Brain pericyte (primary cell): ENCODE measurements at places on chromosomes 12 and 14.
A peak's percentile ranks its signal among the peaks of the same experiment; 100 is the strongest.

- peak; percentile 59 for DNase-seq
Measured at GRCh38 chr12:123058980-123059379, 78.5 kb downstream of the ARL6IP4 start.

- DNase-seq, result no peak
Measured at GRCh38 chr14:103008126-103008525, 49.2 kb downstream of the CDC42BPB start.

DNA sequence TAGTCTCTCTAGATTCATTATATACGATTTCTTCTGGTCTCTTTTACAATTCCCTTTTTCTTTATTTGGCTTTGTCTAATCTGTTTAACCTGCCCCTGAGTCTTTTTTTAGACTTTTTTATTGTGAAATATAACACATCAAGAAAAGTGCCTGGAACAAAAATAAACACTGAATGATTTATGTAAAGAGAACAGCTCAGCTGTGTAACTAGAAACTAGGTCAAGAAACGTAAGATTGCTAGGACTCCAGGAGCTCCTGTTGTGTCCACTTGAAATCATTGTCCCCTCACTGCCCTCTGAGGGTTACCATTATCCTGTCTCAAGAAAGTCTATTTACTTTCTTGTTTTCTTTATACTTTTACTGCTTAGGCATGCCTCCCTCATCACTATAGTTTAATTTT, 23.1 kb downstream of the EXD2 start:
- peak; percentile 33 for DNase-seq

DNA sequence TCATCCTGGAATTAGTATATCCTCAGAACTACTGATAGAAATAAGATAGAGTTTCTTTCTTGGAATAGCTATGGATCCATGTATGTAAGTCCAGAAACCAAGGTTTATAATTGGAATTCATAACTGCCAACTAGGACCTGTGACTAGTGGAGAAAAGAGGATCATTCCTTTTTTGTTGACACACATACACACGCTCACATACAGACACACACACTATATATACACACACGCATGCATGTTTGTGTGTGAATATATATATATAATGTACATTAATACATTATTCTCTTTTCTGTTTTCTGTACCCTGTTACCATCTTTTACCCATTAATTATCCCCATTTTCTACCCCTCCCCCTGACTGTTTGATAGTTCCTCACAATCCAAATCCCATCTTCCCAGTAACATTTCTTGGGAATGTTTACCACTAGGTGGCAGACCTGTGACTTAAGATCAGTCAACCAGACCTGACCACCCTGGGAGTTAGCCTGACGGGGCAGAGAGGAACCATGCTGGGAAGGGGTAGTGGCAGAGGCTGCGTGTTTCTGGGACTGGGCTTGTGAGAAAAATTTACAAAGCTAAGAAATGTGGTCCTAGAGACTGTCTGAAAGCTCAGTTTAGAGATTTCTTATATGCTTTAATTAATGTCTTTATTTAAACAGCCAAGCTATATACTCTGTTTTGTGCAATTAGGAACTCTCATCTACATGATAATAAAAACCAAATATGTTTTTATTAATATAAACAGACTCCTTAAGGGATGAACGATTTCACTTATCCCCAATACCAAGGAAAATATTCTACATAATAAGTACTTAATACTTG, 308.0 kb downstream of the PPFIA2 start:
- DNase-seq, result peak; percentile 25

DNA sequence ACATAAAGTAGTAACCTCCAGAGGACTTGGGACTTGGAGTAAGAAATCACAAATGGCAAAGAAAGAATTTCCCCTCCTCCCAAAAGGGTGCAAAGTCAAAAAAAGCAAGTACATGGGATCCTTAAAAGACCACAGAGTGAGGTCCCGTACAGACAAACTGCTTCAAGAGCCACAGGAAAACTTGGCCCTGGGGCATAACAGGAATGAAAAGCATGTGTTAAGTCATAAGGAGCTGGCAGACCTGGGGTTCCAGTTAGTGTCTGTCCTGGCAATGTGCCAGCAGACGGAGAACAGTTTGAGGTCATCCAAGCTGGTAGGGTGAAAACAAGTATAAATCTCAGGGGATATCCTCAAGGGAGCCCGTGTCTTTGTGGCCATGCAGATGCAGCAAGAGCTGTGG, 73.2 kb downstream of the HSD17B6 start:
- no peak for DNase-seq

DNA sequence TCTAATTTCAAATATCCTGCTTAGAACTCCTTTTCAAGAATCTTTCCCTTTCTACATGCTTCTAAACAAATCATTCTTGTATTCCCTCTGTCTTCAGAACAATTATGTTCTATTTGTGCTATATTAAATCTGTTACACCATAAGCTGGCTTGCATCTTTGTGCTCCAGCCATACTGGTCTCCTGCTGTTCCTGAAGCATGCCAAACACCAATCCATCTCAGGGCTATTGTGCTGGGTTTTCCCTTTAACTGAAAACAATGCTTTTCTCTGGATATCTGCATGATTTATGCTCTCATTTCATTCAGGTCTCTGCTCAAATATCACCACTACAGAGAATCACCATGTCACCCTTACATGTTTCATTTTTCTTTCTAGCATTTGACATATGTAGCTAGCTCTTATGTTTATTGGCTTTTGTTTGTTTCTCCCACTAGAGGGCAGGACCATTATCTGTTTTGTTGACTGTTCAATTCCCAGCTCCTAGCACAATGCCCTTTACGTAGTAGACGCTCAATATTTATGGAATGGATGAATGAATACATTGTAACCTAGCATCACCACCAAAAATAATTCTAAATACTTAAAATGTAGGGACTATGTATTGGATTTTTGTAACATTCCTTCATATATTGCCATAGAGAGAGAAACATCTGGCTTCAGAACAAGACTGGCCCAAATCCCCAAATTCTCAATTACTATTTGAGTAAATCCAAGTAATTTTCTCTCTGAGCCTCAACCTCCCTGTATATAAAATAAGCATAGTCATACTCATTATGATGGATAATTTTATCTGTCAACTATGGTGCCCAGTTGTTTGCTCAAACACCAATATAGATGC, 302.0 kb upstream of the SYT1 start:
- no peak for DNase-seq

- no peak for DNase-seq
Measured at GRCh38 chr14:23123419-23123818, 4.4 kb upstream of the CEBPE start.

DNA sequence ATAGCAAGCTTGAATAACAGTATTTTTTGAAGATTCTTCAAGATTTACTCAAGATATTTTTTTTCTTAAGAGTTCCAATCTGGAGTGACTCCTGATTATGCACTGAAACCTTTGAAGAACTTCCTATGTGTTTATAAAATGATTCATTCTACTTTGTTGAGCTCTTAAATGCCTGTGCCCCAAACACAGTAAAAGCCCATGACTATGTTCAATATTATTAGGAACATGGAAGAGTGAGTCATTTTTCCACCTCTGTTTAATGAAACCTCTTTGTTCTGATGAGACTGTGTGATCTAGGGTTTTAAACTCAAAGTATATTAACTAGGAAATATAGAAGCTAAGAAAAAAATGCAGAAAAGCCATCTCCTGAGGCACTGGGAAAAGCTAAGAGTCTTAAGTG, 415.0 kb upstream of the FBXO33 start:
- no peak for DNase-seq

DNA sequence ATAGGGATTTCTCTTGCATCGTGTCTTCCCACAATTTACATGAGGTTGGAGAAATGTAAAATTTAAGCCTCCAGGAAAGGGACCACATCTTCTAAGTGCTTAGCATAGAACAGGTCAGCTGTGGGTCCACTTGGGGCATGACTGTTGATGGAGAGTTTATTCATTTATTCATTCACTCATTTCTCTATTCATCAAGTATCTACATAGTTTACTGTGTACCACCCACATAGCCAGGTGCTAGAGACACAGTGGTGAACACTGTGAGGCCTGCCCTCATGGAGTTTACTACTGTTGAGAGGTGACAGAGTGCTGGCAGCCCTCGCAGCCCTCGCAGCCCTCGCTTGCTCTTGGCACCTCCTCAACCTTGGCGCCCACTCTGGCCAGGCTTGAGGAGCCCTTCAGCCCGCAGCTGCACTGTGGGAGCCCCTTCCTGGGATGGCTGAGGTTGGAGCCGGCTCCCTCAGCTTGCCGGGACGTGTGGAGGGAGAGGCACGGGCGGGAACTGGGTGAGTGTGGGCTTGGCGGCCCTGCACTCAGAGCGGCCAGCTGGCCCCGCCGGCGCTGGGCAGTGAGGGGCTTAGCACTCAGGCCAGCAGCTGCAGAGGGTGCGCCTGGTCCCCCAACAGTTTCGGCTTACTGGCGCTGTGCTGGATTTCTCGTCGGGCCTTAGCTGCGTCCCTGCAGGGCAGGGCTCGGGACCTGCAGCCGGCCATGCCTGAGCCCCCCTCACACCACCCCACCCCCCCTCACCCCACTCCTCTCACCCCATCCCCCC, 1.7 kb upstream of the JPH4 start:
- no peak for DNase-seq

GRCh38 chr12:16604596-16605252, 1.2 kb downstream of the LMO3 start:
- DNase-seq, result no peak

GRCh38 chr12:15670756-15671155, 118.4 kb downstream of the EPS8 start:
- DNase-seq, result no peak

GRCh38 chr12:31752450-31752849, 23.6 kb upstream of the AMN1 start:
- no peak for DNase-seq

DNA sequence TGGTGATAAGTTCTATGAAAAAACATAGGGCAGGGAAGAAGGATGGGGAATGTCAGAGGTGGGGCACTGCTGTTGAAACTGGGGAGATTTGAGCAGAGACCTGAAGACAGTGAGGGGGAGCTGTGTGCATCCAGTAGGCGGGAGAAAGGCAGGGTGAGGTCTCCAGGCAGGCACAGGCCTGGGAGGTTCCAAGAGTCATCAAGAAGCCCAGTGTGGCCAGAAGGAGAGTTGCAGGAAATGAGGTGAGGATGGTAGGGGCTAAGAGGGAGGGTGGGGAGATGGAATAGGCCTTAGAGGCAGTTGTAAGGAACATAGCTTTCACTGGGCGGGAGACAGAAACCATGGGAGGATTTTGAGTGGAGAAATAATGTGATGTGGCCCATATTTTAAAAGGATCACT, 341.8 kb downstream of the GLT1D1 start:
- DNase-seq, result no peak

- DNase-seq, result no peak
Measured at GRCh38 chr12:132033627-132034026, 83.9 kb downstream of the EP400 start.

DNA sequence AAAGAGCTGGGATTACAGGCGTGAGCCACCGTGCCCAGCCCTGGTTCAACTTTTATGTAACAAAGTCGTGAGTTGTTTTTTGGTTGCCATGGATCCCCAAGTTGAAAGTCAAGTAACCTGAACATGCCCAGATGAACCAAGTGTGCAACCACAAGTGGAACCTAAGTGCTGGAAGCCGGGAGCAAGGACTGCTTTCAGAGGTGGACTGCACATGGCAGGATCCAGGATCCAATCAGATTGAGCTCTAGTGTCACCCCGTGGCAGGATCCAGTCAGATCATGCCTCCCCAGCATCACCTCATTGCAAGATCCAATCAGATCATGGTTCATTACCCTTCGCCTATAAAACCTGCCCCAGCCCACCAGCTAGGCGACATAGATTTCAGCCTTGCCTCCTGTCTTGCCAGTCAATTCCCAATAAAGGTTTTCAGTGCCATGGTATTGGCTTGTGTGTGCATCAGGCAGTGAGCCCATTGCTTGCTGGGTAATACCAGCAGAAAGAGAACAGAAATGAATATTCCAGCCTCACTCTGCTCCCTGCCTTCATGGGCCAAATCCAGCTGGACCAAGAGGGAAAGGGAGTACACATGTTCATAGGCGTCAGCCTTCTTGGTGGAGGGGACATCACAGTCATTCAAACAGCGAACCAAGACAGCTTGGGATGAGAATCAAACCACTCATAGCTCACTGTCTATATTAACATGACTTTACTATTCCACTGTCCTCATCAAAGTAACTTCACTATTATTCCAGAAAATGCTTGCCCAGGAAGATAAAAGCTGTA, 43.6 kb upstream of the VASH1 start:
- no peak for DNase-seq

- DNase-seq, result no peak
Measured at GRCh38 chr12:121668750-121669520, 519 bp downstream of the MORN3 start.

DNA sequence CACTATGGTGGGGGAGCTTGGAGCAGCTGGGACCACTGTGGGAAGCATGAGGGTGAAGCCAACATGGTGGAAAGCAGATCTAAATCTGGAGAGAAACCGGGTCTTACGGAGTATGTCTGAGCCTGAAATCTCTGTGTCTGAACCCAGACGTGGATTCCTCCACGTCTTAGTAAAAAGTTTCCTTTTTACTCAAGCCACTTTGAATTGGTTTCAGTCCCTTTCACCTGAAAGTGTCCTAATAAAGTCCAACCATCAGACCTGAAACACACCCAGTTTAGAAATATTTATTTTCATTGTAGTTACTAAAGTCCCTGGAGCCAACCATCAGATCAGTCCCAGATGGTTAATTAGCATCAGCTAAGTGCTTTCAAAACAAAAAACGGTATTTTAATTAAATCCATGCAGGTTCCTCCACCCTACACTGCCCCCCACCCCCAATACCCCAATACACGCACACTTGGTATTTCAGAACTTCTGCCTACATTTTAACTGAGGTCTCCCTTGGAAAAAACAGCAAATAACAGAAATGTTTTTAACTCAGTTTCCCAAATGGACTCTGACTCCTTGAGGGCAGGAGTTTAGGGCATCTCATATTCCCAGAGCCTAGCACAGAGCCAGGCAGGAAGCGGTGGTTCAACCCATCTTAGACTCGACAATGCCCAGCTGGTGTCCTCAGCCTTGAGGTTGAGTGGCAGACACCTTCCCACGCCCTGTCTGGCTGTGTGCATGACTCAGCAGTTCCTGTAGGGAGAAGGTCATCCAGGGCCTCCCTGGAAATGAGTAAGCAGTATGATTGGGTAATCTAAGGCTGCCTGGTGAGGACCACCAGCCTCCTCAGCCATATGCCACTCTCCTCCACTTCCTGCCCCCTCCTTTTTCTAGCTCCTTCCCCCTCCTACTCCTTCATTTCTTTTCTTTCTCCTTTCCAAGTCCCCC, 175.8 kb downstream of the TTC8 start:
- peak; percentile 78 for DNase-seq

GRCh38 chr12:22978962-22979361, 354.0 kb downstream of the ETNK1 start:
- DNase-seq, result peak; percentile 20

DNA sequence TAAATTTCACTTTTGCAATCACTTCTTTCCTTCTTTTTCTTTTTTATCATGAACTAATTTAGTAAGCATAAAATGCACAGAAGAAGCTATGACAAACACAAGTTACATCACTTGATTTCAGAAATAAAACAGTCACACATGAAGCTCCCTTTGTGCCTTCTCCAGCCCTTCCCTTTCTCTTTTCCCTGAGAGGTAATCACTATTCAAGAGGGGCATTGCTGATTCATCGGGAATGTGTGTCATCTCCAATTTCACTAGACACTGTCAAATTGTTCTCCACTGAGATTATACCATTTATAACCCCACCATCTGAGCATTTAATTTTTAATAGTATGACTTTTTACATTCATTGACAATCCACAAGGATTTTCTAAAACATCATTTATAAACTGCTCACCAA, 91.6 kb upstream of the PTPRQ start:
- DNase-seq, result no peak
